ENCODE measurements at places on chromosomes 5 and 9. TPM values are rescaled to one million over a fixed set of nuclear protein-coding genes. Genes with fewer than 3 reads are reported as not detected.

The PCDHB3 gene
- polyA plus RNA-seq: 0.46 TPM

The RNF180 gene
- 1.2 TPM for polyA plus RNA-seq

The HRCT1 gene
- 0.50 TPM for polyA plus RNA-seq

The OR13C4 gene
- polyA plus RNA-seq: not detected

The MACROH2A1 gene
- 85.8 TPM for polyA plus RNA-seq

The GPR150 gene
- 0.44 TPM for polyA plus RNA-seq
